Ammon's horn (tissue), 1 donor: ENCODE measurements at places on chromosomes 7 and 10.

GRCh38 chr7:157717211-157718174 is 380.7 kb downstream of the DNAJB6 start:
- DNase-seq, result no peak

- no peak for DNase-seq
Observed at GRCh38 chr10:60433684-60434083, 44.0 kb upstream of the ANK3 start.

DNA sequence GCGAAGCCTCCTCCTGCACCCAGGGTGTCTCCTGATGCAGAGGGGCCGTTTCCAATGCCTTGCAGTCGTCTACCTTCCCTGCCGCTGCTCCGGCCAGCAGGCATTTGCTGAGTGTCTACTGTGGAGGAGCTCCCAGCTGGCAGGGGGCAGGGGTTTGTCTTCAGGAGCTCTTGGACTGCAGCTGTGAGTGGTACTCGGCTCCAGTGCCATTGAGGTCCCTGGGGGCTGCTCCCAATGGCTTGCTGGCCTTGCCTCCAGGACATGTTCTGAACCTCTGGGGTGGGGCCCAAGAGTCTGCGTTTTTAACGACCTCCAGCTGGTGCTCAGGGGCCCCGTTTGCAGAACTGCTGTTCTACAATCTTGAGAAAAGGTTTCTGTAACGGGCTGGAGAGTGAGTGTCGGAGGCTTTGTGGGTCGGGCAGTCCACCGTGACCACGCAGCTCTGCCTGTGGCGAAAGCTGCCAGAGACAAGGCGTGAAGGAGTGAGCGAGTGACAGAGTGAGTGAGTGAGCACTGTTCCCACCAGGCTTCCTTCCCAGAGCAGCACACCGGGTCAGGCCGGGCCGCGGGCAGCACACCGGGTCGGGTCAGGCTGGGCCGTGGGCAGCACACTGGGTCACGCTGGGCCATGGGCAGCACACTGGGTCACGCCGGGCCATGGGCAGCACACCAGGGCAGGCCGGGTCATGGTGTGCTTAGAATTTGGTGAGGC is 520.2 kb downstream of the PTPRN2 start:
- DNase-seq, result no peak

- no peak for DNase-seq
Observed at GRCh38 chr10:71247414-71247705, 35.0 kb downstream of the UNC5B start.

- no peak for DNase-seq
Observed at GRCh38 chr10:22978287-22978686, 50.4 kb downstream of the ARMC3 start.

DNA sequence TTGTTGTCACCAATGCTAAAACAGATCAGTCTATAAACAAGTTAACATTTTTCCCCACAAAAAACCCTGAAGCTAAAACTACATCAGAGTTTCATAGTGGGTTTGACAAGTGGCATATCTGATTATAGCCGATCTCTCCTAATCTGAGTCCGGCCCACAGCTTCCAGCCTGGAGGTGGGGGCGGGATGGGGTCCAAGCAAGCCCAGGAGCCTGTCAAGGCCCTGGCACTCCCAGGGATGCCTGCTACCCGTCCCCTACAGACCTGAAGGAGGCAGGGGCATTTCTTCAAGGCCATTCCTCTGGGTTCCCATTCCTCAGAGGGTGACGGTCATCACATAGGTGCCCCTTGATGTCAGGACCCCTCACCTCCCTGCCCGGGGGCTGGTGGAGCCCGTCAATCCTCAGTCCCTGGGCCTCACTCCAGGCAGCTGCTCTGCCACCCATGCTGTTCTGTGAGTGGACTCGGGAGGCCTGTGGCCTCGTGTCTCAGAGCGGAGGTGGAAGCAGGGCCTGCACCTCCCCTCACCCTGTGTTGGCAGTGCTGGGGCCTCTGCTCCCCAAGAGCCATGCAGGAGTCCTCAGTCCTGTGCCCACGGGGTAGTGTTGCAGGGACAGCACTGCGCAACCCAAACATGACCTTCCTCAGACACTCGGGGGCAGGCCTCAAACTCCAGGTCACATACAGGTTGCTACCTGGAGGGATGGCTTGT is 8.8 kb downstream of the DPYSL4 start:
- DNase-seq, result no peak
